ENCODE measurements at places on chromosomes 1 and 21.

- no peak for DNase-seq
Measured at GRCh38 chr1:59549903-59550302, 253.0 kb downstream of the FGGY start.

GRCh38 chr1:101632548-101633272 is 364.0 kb downstream of the OLFM3 start:
- no peak for DNase-seq

- no peak for DNase-seq
Measured at GRCh38 chr1:13965770-13966398, 265.9 kb downstream of the PRDM2 start.

DNA sequence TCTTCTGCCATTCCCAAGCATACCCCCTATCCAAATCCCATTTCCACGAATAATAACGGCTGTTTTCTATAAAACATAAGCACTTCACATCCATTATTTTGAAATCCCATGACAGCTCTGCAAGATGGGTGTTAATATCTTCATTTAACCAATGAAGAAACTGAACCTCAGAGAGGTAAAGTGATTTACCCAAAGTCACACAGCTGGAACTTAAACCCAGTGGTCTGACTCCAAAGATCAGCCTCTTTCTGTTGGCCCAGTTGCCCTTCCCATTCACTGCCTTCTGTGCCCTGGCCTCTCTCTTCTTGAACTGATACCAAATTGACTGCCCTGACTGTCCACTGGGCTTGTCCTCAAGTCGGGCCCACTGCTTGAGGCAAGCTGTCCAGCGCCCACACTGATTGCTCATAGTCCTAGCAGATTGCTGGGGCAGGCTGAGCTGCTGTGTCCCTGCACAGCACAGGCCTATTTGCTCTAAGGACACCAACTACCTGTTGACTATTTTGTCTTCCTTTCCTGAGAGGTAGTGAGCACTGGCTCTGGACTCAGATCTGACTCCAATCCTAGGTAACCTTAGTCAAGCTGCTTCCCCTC is 19.3 kb downstream of the TAL1 start:
- no peak for DNase-seq

GRCh38 chr1:55188909-55189308 is 26.3 kb downstream of the USP24 start:
- no peak for DNase-seq

Measured in CD4-positive, alpha-beta T cell treated with Interleukin-6 at 100 ng/mL for 8 hours (primary cell).